SK-N-DZ (cell line): ENCODE measurements at places on chromosomes 6 and 20.
A peak's percentile ranks its signal among the peaks of the same experiment; 100 is the strongest.

- DNase-seq, result no peak
Measured at GRCh38 chr6:138263963-138264362, 45.7 kb upstream of the PBOV1 start.

GRCh38 chr6:10564975-10565673, 44.0 kb downstream of the GCNT2 start:
- DNase-seq, result no peak

DNA sequence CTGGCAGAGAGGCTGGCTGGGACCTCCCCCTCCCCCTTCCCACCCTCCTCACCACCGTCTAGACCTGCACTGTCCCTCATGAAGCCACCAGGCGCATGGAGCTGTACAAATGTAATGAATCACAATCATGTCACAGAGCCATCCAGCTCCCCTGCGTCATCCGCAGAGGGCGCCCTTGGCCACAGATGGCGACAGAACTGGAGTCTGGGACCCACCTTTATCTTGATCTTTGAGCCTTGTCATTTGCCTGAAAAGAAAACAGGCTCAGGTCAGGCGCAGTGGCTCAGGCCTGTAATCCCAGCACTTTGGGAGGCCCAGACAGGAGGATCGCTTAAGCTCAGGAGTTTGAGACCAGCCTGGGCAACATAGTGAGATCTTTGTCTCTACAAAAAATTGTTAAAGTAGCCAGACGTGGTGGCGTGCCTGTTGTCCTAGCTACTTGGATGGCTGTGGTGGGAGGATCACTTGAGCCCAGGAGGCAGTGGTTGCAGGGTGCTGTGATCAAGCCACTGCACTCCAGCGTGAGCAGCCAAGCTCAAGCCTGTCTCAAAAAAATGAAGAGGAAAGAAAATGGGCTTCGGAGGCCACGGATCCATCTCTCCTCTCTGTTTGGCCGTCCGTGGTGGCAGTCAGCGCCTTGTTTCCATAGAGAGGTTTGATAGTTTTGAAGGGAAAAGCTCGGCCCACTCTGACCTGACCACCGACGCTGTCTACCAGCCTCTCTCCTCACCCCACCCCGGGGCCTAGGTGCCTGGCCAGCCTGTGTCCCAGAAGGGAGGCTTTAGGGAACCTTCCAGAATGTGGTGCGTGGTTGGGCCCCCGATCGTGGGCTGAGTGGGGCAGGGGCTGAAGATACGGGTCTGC, 6.2 kb downstream of the COL9A3 start:
- peak; percentile 97 for DNase-seq

GRCh38 chr20:37516811-37517750, 4.0 kb upstream of the NNAT start:
- no peak for DNase-seq

DNA sequence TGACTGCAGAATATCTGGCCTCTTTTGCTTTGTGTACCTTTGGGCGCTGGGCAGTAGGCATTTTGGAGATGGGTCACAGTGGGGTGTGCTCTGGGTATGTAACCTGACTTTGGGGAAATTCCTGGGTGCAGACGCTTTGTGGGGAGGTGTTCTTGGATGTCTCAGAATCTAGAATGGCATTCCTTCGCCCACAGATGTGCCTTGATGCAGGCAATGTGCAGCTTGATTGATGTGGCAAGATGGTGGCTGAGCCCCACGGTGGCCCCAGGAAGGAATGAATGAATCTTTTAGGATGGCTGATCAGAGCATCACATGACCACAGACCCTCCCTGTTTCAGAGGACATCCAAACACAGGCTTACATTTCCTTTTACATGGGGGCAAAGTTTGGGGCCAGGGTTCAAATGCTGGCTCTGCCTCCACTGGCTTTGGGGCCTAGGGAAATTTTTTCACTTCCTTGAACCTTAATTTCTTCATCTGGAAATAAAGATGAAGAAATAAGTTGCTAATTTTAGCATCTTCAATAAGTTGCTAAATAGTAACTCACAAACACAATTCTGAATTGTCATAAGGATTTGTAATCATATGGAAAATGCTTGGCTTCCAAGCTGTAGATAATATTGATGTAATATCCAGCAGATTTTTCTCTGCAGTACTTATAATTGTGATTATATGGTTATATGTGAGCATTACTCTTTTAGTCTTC, 5.6 kb downstream of the PPP1R16B start:
- DNase-seq, result no peak

DNA sequence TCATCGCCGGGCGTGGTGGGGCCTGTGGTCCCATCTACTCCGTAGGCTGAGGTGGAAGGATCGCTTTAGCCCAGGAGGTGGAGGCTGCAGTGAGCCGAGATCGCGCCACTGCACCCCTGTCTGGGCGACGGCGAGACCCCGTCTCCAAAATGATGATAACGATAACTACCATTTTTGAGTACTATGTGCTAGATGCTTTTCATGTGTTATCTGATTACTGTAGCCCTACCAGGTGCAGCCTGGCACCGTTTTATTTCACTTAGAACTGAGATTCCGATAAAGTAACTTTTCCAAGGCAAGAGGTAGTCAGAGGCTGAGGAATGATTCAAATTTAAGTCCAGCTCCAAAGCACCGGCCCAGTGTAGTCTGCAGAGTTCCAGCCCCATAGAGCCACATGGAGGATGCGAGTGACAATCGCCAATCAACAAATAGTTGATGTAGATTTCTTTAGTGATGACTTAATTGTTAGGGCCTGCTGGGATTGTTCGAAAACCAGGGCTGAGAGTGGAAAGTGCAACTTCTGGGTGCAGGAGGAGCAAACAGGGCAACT, 727 bp downstream of the ERMARD start:
- no peak for DNase-seq

DNA sequence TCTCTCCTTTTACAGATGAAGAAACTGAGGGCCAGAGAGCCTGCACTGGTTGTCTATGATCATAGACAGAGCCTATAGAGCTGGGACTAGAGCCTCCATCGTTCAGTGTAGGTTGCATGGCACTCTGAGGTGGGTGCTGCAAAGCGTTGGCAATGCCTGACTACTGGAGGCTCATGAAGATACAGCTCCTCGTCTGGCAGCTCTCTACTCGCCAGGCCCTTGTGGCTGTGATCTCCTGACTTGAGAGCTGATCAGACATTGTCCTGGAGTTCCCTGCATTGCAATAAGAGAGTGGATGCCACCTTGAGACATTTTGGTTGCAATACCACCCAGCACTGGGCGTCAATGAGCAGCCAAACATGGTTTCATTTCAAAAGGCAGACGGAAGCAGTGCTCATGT, 270.1 kb upstream of the ARID1B start:
- no peak for DNase-seq

- DNase-seq, result no peak
Measured at GRCh38 chr20:60354024-60354580, 395.9 kb downstream of the CDH26 start.

GRCh38 chr20:5349448-5349847, 32.7 kb upstream of the PROKR2 start:
- DNase-seq, result no peak

DNA sequence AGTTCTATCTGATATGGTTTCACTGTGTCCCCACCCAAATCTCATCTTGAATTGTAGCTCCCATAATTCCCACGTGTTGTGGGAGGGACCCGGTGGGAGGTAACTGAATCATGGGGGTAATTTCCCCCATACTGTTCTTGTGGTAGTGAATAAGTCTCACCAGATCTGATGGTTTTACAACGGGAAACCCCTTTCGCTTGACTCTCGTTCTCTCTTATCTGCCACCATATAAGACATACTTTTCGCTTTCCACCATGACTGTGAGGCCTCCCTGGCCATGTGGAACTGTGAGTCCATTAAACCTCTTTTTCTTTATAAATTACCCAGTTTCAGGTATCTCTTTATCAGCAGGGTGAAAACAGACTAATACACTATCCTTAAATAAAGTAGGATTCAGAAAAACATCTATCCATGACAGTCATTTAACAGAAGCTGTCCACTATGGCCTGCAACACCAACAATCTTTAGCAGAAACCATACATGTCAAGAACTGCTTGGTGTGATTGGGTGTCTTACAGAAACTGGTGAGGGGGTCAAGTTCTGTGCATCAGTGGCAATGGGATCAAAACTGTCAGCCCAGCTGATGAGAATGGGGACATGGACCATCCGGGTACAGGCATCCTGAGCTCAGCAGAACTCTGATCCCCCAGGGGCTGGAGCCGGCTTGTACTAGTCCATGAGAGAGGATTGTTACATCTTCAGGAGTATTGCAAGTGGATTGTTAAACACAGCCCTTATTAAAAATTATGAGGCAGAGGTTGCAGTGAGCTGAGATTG, 59.2 kb downstream of the SCML4 start:
- DNase-seq, result no peak

DNA sequence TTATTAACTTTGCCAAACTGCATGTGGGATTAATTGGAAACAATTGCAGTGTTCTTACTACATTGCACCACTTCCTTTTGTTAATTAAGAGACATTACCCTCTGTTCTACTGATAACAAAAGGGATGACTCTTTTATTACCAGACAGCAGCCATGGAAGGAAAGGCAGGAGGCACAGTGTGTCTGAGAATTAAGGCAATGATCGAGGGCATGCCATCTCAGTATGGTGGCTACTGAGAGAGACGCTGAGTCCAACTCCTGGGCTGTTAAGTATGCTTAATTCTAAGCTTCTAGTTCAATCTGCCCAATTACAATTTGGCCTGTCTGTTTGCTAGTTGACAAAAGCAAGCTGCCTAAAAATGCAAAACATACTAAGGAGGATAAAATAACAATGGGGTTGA, 227.4 kb downstream of the PHACTR1 start:
- DNase-seq, result no peak

- DNase-seq, result no peak
Measured at GRCh38 chr6:33620856-33621710, at the start of gene ITPR3. Gene ITPR3, plus strand, starts transcription at chr6:33621322. Its CDS starts 281 bp downstream, at chr6:33621603.

DNA sequence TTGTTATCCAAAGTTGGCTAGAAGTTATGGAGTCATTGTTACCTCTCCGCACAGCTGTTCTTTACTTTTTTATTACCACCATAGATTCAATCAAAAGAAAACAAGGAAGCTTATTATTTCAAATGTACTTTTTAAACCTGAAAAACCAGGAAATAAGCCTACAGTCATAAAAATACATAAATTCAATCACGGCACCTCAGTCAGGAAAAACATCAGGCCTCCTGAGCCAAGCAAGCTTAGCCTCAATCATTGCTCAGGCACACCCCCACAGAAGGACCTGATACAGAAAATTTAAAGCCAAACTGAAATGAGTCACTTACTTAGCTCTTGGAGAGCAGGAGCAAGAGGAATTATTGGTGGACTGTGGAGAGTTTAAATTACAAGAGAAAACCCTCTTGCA, 44.3 kb downstream of the MARCKS start:
- no peak for DNase-seq

DNA sequence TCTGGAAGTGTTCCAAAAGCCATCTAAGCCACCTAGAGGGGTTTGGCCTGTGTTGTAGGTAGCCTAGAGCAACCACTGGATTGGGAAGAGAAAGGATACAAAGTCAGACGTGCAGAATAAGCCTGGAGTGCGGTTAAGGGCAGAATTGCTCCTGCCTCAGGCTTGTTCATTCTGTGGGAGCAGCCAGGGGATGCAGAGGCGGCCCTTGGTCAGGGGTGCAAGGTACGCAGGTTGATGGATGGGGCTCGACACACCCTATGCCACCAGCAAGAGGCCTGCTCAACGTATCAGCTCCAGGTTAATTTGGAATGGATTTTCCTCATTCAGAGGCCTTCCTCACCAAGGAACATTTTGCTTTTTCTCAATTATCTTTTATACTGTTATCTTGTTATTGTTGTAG, 129.8 kb downstream of the SLC23A2 start:
- no peak for DNase-seq

DNA sequence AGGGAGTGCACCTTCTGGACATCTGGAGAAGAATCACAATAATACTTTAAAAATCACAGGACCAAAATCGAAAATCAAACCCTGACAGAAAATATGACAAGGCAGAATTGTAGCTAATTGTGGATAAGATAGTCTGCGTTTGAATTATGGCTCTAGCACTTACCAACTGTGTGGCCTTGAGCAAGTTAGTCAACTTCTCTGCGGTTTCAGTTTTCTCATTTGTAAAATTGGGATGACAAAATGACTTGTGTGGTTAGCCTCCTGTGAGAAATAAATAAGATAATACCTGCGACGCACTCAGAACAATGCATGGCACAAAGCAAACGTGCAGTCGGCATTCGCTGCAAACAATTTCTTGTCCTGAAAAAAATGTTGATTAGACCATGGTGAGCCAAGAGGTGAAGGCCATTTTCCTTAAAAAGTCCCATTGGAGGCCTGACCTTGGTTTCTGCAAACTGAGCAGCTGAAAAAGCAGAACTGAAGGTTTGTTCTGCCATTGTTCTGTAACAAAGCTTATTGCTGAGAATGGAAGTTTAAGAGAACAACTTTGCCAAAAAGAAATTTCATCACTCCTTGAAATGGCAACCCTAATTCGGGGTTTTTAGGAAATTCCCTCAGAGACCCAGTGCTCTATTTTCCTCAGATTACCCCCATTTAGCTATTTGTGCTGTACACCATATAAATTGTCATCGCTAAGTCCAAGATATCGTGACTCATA, 266.3 kb downstream of the ERMARD start:
- no peak for DNase-seq

DNA sequence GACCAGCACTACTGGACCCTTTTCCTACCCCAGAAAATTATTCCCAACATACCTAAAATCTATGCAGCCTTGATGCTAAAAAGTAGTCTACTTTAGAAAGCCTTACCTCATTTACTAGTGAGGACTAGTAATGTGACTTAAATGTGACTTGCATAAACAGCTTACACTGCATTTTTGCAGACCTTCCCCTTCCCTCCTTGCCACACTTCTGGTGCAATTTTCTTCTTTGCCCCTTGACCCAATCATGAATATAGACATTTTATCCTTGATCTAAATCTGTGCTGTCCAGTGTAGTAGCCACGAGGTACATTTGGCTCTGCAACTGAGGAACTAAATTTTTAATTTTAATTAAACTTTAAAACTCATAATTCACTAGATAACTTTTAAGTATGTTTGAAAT, 7.0 kb upstream of the ZKSCAN8 start:
- DNase-seq, result no peak

DNA sequence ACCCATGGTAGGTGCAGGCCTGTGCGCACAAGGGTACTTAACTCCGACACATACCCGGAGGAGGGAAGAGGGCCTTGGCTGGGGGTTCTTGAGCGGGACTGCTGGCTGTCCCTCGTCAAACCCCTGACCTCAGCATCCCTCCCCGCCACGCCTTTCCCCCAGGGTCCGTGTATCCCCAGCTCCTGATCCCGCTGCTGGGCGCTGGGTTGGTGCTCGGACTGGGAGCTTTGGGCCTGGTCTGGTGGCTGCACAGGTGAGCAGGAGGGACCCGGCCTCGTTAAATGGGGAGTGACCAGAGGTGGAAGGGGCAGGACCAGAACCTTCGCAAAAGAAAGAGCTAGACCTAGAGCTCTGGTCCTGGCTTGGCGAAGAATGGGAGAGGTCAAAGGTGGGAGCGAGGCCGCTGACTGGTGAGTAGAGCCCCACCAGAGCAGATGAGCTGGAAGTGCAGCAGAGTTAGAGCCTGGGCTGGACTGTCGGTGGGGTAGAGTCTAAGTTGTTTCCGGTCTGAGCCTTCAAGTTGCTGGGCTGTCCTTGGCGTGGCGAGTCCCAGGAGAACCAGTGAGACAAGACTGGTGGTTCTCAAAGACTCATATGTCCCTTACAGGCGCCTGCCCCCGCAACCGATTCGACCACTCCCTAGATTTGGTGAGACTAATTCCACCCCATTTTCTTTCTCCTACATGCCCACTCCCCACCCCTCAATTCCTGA, 963 bp downstream of the MPIG6B start:
- DNase-seq, result no peak
